ENCODE measurements at places on chromosomes 1 and 21.
A peak's percentile ranks its signal among the peaks of the same experiment; 100 is the strongest.

DNA sequence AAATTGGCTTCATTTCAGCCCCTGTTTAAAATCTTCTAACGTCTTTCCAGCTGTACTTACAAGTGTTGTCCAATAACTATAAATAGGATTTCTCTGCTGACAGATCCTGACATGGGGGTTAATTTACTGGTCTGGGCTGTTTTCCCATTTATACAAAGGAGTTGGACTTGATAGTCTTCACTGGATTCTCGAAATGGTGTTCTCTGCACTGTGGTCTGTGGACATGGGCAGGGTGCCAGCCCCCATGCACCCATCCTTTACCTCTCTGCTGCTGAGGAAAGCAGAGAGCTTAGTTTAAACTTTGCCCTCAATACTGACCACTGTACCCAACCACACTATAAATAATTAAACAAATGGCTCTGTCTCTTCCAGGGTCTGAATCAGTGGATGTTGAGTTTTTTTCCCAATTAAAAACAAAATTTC is 5.2 kb downstream of the DIO1 start:
- DNase-seq: no peak

GRCh38 chr1:10960411-10961299 is 51.8 kb upstream of the TARDBP start:
- DNase-seq: peak; percentile 72

- DNase-seq: no peak
These were observed 19.7 kb upstream of the CHIA start for GRCh38 chr1:111270771-111271463.

DNA sequence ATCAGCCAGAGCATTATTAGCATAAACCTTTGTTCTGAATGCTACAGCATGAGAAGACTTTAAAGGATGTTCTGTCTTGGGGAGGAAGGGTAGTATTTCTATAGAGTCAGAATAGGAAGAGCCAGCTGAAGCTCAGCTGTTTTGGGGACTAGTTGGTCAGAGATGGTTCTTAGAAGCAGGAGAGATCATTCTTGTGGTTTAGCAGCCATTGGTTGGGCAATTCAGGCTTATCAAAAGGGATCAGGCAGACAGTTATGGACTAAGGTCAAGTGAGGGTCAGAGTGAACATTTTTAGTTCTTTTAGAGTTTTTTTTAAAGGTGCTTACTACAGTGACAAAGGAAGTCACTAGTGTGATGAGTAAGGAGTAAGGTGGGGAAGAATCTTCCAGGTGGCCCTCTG is 245.5 kb downstream of the RPS6KC1 start:
- no peak for DNase-seq

- no peak for DNase-seq
These were observed 5.0 kb upstream of the KCNJ9 start for GRCh38 chr1:160076295-160076694.

DNA sequence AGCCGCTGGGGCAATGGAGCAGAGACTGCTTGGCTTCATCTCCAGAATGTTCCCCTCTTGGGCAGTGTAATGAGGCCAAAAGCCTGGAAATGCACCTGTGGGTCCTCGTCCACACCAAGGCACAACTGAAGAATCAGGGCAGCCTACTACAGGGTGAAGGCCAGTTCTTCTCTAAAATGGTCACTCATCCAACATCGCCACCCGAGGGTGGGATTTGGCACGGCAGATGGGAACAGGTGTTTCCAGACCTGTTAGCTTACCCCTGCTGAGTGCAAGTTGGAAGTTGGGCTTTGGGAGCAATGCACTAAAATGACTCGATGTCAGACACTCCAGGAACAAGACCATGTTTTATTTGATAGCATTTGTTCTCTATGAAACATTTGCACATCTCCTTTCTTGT is 543.7 kb downstream of the NPHP4 start:
- DNase-seq: no peak

DNA sequence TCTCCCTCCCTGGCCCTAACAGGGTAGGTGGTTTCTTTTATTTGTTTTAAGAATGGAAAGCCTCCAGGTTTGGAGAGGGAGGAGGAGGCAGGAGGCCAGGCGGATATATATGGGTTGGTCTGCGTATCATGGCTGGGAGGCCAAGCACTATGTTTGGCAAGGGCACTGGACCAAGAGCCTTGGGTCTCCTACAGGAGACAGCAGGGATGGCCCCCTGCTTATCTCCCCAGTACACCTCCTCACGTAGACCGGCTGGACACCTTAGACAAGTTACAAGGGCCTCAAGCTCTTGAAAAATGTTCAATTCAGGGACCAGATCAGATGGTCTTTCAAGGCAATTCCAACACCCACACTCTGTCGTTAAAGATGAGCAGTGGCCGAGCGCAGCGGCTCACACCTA is 10.9 kb downstream of the SLC41A1 start:
- no peak for DNase-seq

Measured in stimulated activated CD8-positive, alpha-beta memory T cell treated with anti-CD3 and anti-CD28 coated beads, Interleukin-15, amount 100 ng/mL, for 48 hours (primary cell).